ENCODE measurements at places on chromosomes 16 and 17. TPM values are rescaled to one million over a fixed set of nuclear protein-coding genes. Genes with fewer than 3 reads are reported as not detected.
A peak's percentile ranks its signal among the peaks of the same experiment; 100 is the strongest.

DNA sequence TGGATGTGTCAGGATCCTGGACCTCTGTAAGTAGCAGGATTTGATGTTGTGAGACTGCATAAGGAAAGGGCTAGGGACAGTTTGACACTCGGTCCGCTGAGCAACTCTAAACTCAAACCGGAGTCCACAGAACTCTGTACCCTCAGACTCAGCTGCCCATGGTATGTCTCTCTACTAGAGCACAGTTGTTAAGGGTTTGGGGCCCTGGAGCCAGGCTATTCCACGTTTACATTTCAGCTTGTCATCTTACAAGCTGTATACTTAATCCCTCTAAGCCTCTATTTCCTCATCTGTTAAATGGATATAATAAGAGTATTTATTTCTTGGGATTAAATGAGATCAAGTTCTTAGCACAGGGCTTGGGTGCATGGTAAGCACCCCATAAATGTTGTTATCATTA is 27.9 kb downstream of the HOXB1 start:
- DNase-seq: no peak

Gene ATP2A1
- 485 TPM for polyA plus RNA-seq

DNA sequence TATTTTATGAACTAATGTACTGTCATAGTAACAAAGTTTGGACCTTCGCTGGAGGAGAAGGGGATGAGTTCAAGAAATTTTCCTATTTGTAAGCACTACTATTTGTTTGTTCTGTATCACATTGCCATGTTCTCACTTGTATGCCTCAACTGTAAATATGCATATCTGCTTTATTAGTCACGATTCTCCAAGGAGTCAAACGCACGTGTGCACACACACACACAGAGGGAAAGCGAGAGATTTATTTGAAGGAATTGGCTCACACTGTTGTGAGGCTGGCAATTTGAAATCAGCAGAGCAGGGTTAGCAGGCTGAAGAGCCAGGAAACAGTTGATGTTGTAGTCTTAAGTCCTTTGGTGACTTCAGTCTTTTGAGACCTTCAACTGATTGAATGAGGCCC is 24.9 kb upstream of the MYH2 start:
- DNase-seq: no peak

DNA sequence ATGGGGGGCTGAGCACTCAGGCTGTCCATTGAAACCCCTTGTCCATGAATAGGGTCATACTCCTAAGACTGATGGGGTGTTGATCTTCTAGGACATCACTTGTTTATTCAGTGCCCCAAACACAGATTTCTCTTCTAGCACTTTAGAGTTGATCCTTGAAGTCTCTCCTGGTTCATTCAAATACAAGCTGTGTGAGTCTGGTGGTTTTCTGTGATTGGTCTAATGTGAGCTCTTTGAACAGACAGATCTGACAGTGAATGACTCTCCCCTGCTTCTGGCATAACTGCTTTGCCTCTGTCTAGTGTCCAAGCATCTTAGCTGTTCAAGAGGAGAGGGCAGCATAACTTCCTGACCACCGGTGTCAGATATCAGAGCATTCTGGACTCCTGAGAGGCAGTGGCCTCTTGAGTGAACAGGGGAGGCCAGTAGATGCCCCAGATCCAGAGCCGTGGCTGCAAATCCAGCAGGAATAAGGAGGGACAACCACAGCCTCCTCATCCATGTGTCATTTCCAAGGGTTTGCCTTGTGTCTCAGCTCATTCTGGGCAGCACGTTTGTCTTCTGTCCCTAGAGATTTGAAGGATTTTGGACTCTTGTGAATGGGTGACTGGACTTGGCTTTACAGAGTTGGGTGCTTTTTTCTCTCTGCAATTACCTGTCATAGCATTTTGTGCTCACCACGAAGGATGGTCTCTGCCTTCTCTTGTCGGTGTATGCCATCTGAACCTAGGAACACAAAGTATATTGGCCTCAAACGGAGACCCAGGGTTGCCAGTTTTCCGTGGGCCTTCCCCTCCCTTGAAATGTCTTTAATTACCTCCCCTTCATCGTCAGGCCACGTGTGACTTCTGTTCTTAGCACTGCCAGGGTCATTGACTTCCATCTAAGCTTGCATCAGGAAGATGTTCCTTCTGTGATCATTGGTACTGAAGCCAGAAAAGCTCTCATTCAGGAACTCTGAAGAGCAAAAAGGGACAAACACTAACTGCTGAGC is 13.9 kb upstream of the CLEC18C start:
- no peak for DNase-seq

- peak; percentile 70 for DNase-seq
Observed at GRCh38 chr17:78737332-78737731, 44.7 kb downstream of the CYTH1 start.

DNA sequence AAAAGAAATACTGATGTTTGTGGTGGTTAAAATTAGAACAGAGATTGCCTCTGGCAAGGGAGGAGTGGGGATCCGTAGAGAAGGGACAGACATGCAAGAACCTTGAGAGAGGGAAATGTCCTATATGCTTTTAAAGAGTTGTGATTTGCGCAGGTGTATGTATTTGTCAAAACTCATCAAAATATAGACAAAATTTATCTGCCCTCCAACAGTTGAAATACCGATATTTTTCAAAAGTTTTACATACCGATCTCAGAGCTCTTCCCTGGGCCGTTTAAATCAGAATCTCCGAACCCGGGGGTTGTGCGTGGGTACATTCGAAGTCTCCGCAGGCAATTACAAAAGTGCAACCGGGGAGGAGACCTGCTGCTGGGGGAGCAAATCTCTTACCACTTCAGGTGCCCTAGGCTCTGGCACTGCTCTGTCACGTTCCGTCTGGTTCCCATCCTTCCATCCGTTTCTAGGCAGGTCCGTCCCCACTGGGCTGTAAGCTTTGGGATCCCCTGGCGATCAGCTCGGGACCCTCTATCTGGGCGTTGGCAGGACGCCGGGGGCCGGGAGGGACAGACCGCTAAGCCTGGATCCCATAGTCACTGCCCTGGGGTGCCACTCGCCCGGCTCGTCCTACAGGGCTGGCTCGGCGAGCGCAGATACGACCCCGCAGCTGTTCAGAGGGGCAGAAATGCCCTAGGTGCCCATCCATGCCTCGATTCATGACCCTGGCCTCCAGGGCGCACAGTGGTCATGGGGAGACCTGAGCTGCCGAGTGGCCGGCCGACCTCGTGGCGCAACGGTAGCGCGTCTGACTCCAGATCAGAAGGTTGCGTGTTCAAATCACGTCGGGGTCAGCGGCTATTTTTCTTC is 4.2 kb downstream of the BORCS6 start:
- DNase-seq: peak; percentile 91

Gene DHX58
- 5.3 TPM for polyA plus RNA-seq

GRCh38 chr17:57707892-57708291 is 37.2 kb downstream of the CCDC182 start:
- DNase-seq: peak; percentile 65

- DNase-seq: peak; percentile 68
Observed at GRCh38 chr17:48543107-48543853, 1.6 kb downstream of the HOXB2 start.

Gene TBC1D28
- polyA plus RNA-seq: not detected

DNA sequence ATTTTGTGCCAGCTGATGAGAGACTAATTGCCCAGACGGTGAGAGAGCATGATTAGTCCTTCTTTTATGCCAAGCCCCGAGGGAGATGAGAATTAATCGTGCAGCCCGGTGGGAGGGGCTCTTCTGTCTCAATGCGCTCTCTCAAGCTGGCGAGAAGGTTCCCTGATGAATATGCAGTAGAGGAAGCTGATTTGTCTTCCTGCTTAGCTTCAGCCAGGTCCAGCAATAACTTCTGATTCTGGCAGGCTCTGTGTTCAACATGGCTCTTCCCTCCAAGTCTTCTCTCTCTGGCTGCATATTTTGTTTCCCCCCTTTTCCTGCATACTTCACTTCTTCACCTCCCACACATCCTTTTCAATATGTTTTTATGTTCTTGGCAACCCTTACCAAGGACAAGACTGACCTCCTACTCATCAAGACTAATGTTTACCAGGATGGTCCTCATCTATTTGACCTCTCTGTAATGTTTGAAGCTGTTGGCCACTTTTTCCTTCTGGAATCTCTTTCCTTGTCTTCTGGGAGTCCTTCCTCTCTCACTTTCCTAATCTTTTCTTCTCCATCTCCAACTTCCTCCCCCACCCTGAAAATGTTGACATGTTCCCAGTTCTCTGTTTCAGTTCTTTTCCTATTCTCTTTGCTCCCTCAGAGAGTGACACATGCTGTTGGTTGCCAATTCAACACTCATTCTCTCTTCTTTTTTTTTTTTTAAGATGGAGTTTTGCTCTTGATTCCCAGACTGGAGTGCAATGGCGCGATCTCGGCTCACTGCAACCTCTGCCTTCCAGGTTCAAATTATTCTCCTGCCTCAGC is 33.1 kb downstream of the ARL4D start:
- peak; percentile 96 for DNase-seq

DNA sequence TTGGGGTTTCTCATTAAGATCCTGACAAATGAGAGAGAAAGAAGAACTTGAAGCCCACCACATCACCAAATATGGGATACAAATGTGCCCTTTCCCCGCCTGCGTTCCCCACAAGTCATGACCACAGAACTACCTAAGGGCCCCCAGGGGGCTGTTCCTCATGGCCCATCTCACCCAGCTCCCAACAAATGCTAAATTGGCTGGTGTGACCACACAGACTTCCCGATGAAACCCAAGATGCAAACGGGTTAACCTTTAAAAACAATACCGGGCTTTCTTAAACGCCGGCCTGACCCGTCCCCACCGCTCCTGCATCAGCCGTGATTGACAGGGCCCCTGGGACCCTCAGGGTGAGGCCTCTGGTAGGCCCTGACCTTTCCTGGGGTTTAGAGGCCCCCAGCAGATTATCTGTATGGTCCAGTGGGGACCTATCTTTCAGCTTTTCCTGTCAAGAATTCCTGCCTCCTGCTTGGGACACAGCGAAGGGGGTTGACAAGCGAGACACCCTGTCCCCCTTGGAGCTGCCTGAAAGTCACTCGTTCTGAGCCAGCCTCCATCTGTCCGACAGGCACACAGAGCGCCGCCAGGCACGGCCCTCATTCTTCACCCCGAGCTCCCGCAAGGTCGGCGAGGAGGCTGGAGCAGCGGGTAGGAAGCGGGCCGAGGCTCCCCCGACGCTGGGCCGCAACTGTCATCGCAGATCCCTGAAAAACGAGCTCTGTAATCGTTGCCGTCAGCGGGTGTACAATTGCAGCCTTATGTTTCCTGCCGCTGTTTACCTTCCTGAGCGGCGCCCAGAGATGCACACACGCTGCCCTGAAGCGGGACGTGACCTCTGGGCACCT is 300.1 kb downstream of the FOXL1 start:
- DNase-seq: peak; percentile 30

Gene KRT34
- not detected for polyA plus RNA-seq

DNA sequence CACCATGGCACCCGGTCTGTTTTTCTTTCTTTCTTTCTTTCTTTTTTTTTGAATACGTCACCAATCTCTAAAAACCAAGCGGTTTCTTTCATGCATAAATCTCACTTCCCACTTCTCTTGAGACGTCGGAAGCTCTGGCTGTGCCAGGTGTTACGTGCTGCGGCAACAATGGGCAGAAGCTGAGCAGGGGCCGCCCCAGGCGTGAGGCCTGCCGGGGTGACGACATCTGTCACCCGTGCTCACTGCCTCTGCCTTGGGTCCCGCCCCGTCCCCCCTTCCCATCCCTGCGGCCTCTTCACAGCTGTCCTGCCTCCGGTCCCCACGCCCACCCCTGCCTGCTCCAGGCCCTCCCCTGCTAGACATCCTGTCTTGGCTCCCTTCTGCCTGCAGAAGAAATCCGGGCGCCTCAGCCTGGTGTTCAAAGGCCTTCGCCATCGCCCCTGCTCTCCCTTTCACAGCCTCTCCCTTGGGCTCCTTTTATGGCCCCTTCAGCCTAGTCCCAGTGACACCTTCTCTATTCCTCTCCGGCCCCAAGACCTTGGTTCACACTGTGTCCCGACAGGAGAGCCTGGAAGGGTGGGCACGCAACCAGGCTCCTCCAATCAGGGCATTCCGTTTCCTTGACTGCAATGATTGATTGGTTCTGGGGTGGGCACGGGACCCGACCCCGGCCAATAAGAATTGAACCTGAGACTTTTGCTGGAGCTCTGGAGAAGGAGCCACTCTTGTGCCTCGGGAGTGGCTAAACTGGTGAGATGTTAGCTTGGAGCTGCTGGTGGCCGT is 4.8 kb downstream of the P2RX1 start:
- DNase-seq: peak; percentile 91

- peak; percentile 58 for DNase-seq
Observed at GRCh38 chr17:32142857-32143526, 690 bp downstream of the RHOT1 start.

Gene ABCA8
- polyA plus RNA-seq: 29.9 TPM

Gene HERPUD1
- polyA plus RNA-seq: 75.3 TPM

GRCh38 chr17:38712593-38712992 is 7.5 kb downstream of the MLLT6 start:
- DNase-seq: no peak

DNA sequence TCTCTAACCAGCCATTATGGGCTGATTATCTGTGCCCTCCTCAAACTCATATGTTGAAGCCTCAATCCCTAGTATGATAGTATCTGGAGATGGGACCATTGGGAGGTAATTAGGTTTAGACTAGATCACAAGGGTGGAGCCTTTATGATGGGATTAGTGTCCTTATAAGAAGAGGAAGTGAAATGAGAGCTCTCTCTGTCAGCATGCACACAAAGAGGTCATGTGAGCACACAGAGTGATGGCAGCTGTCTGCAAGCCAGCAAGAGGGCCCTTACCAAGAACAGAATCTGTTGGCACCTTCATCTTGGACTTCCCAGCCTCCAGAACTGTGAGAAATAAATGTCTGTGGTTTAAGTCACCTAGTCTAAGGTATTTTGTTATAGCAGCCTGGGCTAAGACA is 101.9 kb downstream of the PCTP start:
- DNase-seq: no peak

GRCh38 chr17:56995766-56996165 is 17.8 kb downstream of the SCPEP1 start:
- peak; percentile 49 for DNase-seq

DNA sequence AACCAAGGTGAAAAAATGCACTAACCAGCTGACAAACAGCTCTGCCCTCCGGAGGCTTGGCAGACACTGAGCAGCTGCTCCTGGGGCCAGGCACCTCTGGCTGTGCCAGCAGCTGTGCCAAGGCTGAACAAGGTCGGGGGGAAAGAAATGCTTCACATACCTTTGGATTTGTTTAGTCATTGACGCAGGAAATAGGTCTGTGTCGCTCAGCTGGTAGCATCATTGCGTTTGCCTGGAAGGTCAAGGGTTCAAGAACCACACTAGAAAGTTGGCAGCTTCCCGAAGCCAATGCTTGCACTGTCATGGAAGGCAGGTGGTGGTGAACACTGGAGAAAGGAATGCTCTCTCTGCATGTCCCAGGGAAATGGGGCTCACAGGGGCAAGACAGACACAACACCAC is 63.5 kb downstream of the PCTP start:
- peak; percentile 32 for DNase-seq

Gene CACNG3
- polyA plus RNA-seq: not detected

DNA sequence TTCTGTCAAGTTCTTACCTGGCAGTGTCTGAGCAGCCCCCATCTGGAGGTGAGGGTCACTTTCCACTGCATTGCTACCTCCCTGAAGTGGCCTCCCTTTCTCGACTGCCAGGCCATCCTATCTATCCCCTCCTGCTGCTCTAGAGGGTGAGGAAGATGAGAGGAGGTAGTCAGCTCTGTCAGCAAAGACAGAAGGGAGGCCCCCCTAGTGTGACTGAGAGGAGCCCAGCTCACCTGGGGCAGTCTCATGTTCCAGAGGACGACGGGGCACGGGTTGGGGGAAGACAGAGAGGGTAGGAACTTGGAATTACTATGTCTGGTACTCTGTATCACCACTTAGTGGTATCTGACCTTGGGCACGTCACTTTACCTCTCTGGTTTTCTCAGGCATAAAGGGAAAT is 22.0 kb downstream of the MYO19 start:
- DNase-seq: no peak

All from muscle of leg (tissue), 16 donors.